ENCODE measurements at places on chromosomes 3 and 15.
A peak's percentile ranks its signal among the peaks of the same experiment; 100 is the strongest.

GRCh38 chr15:51405693-51406523 lies 64.5 kb downstream of the GLDN start:
- DNase-seq, result peak; percentile 23

- no peak for DNase-seq
These were observed 83.1 kb upstream of the SETMAR start for GRCh38 chr3:4220065-4220464.

DNA sequence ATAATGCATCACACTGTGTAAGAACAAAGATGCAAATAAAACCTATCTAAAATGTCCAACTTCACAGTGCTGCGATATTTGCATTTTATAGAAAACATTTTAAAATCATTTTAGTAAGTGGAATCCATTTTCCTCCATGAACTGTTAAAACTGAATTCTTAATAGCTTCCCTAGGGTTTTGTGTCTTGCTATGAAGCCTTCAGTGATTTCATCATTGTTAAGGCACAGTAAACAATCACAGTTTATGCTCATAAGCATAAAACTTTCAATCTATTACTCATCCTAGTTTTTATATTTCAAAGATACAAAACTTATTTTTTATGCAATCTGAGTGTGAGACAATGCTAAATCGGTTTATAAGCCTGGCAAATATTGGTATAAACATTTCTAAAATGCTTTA lies 509.7 kb downstream of the TUSC7 start:
- DNase-seq, result no peak

DNA sequence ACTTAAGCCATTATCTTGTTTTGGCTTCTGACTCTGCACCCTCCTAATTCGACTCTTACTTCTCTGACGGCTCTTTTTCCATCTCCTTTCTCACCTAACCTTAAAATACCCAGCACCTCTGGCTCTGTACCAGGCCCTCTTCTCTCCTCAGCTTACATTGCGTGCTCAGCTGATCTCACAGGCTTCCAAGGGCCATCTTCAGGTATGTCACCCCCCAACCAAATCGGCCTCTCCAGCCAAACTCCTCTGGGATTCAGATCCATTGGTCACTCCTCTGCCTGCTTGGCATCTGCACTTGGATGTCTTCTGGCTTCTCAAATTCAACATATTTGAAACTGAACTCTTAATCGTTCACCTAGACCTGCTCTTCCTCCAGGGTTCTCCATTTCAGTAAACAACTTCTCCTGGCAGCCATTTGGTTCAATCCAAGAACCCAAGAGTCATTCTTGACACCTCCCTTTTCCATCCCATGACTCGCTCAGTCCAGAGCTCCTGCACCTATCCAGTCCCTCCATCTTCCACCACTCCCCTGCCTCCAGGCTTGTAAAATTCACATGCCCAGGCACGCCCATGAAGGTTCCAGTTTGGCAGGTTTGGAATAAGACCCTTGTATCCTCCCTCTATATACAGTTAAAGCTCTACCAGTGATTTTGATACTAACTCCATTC lies 35.2 kb upstream of the SLC41A3 start:
- DNase-seq, result peak; percentile 27

DNA sequence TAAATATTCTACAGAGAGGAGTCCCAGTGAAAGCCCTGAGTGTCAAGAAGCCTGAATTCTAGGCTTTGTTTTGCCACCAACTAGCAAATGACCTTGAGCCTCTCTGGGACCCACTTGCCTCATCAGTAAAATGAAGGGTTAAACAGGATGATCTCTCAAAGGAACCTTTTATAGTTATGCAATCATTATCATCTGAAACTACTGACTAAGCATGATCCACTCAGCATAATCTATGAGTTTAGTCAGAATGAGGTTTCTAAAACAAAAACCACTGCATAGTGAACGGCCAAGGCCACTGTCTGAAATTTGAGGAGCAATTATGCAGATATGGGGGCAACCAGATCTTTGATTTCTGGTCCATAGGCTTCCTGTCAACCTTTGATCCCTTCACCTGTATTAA lies 319.0 kb downstream of the MECOM start:
- DNase-seq, result no peak

- peak; percentile 97 for DNase-seq
These were observed 59.2 kb upstream of the HERC1 start for GRCh38 chr15:63892794-63893441.

DNA sequence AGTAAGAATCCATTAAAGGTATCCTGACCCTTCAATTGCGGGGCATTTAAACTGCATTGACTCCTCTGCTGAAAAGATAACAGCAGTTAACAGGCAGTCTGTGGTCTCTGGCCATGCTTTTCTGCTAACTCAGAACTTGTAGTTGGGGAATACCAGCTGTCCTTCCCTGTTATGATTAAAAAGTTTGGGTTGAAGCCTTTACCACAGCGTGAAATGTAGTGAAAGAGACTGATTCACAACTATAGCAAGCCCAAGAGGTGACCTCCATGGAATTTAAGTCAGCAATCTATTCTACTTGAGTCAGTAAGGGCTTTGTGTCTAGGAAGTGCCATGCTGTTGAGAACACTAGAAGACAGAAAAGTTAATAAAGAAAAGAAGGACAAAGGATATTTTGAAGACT lies 1037.3 kb downstream of the SI start:
- no peak for DNase-seq

- no peak for DNase-seq
These were observed 106.1 kb upstream of the NDN start for GRCh38 chr15:23793191-23793680.

DNA sequence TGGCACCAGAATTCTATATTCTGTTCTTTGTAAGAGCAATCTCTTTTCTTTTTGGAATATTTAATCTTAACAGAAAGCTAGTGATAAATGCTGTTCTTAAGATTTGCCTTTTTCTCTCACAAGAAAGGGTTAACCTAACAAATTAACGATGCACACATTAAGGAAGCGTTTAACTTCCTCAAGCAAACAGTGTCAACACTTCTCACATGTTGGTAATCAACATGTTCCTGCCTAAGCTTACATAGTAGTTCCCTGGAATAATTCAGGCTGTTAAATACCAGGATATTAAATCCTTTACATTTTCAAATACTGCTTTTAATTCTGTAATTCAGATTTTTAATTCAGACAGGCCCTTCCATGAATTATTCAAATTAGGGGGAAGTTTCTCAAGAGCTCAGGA lies 67.4 kb upstream of the RPL35A start:
- DNase-seq, result no peak

DNA sequence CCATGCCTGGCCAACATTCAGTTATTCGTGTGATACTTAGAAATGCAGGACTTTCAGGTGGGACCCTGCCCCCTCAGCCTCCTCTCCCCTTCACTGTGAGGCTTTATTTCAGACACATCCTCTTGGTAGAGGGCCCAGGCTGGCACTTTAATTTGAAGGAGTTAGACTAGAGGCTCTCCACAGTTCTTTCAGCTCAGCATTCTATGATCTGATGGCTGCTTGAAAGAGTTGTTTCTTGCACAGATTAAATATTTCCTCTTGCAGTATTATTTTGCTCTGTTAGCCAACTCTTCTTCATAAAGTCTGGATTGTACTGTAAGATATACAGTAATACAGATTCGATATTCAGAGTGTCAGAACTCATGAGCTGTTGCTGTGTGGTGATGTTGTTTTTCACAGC lies 35.1 kb downstream of the CTDSPL start:
- DNase-seq, result no peak

DNA sequence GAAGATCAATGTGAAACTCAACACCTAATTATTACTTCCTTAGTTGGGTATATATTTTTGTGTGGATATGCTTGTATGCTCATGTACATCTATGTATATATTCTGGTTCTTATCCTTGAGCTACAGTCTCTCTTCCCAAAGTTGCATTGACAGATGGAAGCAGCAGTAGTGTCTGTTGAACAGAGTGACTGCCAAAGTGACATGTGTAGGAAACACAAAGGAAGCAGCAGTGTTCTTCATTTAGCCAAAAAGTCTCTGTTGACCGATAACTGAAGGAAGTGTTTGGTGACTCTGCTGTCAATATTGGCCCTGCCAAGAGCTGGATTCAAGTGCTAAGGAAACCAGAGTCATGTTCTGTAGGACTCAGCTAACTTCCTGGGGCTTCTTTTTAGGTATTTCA lies 123.8 kb downstream of the C3orf70 start:
- DNase-seq, result no peak

All from activated CD8-positive, alpha-beta memory T cell treated with anti-CD3 and anti-CD28 coated beads, Interleukin-2, amount 10 ng/mL, durations not matched to agents 7 days and 5 days (primary cell).